HFFc6 (cell line): ENCODE measurements at places on chromosomes 1 and 21.

DNA sequence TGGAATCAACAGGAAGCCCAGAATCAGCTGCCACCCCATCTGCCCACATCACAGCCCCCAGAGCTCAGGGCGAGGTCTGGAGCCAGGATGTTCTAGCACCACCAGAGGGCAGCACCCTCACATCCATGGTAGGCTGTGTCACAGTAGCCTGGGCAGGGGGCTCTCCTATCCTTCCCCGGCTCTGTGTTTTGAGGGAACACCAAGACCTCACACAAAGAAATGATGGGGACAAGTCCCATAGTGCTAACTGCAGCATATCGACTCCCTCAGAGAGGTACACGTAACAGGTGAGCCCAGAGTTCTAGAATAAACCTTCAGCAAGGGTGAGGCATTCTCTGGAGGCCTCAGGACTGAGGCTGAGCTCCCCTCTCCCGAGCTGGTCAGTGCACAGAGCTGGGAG lies 2.3 kb upstream of the KCNC4 start:
- DNase-seq: no peak

- DNase-seq: no peak
These were observed at the start of gene KDF1 for GRCh38 chr1:26959722-26960624. Gene KDF1, minus strand, starts transcription at chr1:26960468. Its CDS starts 8,088 bp downstream, at chr1:26952380.

DNA sequence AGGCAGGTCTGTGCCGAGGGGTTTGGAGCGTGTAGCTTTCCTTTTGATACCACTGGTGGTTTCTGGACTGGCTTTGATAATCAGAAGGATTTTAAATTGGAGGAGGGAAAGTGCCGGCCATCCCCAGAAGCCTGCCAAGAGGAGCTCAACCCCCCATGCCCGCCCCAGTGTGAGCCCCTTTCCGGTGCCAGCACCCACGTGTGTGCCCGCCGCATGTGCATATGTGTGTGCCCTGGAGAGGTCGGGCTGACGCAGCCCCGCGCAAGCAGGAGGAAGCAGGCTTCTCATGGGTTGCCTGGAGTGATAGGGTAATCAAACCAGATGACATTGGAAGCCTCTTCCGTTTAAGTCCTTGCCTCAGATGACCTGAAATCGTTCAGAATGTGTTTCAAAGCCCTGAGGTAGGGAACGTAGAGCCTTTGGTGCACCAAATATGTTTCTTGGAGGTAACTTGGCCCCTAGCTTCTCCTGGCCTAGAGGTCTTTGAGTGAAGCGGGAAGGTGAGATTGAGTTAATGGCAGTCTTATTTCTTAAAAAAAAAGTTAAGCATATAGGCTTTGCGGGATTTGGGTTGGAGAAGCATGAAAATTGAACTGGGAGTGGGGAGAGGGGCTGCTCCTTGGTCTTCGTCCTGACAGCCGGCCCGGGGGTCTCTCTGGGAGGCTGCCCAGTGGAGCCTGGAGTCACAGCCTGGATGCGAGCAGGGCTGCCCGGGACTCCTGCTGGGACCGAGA lies 34.1 kb upstream of the ARHGEF16 start:
- DNase-seq: no peak

DNA sequence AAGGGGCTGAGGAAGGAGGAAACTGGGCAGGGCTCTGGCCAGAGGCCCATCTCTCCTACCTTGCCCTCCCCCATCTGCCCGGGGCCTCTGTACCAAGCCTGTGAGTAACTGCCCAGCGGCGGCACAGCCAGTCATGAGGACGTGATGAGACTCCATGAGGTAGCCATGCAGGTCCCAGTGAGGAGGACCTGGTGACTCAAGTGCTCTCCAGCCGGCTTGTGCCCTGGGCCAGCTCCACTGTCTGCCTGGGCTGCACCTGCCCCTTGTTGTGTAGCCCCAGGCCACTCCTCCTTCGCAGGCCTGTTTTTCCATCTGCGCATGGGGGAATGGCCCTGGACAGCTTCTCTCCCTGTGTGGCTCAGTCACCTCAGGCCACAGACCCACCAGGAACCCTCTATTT lies 42.0 kb upstream of the PADI1 start:
- DNase-seq: no peak

DNA sequence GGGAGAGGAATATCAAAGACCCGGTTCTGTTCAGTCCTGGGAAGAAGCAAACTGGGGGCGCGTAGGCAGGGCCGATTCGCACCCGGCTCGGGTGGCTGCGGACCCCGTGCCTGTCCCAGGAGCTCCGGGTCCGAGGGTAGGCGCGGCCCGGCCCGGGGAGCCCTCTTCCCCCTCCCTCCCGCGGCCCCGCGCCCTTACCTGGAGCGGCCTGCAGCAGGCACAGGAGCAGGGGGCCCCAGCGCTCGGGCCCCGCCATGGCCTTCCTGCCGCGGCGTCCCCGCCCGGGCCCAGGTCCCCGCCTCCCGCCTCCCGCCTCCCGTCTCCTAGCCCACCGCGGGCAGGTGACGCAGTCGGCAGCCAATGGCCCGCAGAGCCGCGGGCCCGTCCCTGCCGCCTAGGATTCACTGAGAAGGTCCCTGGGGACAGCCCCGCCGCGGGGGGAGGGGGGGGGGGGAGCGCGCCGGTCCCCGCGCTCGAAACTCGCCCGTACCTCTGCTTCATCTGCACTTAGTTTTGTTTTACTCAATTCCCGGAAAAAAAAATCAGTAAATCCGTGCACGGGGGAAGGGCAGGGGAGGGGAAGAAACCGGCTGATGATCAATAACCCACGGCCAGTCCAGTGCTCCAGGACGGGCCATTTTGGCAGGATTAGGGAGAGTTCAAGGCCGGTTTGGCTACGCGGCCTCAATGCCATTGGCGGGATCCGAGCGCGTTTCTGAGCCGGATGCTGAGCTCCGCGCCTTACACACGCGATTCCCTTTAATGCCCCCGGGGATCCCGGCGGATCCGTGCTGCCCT lies at the start of gene IFNLR1:
IFNLR1 (minus strand) TSS at position 297 of the 798 bp plus-strand sequence; CDS start at position 256, 41 bp downstream.
- no peak for DNase-seq

GRCh38 chr21:46078978-46079351 lies 18.9 kb upstream of the COL6A2 start:
- no peak for DNase-seq

GRCh38 chr1:28601696-28602095 lies 9.6 kb downstream of the RAB42 start:
- DNase-seq: peak; percentile 92

GRCh38 chr1:198893141-198893540 lies 254.3 kb downstream of the PTPRC start:
- DNase-seq: no peak

- peak; percentile 97 for DNase-seq
These were observed 19.1 kb downstream of the OPTC start for GRCh38 chr1:203512848-203513584.

GRCh38 chr1:226638608-226639007 lies 90.0 kb downstream of the STUM start:
- DNase-seq: no peak

- no peak for DNase-seq
These were observed 433.4 kb upstream of the CAMK1G start for GRCh38 chr1:209150114-209150513.

GRCh38 chr1:180267761-180268555 lies 37.9 kb downstream of the LHX4 start:
- no peak for DNase-seq

- no peak for DNase-seq
These were observed 181.9 kb upstream of the VAMP3 start for GRCh38 chr1:7589080-7589735.

DNA sequence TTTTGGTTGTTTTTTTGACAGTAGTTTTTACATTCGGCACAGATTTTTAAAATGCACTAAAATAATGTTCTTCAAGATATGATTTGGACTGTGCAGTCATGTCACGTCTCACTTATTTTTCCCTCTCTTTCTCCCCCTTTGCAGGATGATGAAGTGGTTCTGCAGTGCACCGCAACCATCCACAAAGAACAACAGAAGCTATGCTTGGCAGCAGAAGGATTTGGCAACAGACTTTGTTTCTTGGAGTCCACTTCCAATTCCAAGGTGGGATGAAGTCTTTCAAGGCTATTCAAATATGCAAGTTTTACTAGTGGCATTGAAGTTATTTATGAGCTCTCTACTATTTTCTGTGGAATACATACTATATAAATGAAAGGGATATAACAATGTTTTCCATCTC lies 228.4 kb downstream of the RYR2 start:
- DNase-seq: no peak

GRCh38 chr1:22861764-22862440 lies 110.8 kb downstream of the LACTBL1 start:
- DNase-seq: peak; percentile 57

DNA sequence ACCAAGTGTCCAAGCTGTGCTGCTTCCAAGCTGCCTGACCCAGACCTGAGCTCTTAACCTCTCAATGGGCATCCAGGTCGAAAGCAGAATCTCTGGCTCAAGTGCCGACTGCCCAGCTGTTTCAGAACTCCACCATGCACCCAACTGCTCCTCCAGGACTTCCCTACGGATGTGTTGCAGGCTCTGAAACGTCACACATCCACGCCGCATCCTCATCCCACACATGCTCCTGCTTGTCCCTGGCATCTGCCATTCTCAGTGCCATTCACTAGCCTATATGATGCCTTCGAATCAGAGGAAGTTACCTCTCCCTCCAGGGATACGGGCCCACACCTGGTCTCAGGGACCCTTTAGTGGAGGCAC lies 11.2 kb downstream of the PDZK1IP1 start:
- no peak for DNase-seq

DNA sequence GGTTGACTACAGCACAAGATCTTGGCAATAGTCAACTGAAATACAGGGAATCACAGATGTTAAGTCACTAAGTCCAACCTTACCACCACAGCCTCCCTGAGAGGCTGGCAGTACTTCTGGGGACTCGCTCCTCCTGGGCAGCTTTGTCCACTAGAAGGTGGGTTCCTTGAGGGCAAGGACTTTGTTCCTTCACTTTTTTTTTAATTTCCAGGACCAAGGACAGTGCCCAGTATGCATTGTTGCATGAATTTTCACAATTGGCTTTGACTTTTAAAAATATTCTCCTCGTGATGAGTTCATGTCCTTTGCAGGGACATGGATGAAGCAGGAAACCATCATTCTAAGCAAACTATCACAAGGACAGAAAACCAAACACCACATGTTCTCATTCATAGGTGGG lies 96.7 kb upstream of the IGSF21 start:
- DNase-seq: no peak

GRCh38 chr1:20474996-20475395 lies 11.0 kb downstream of the CAMK2N1 start:
- DNase-seq: no peak

GRCh38 chr1:42154685-42155084 lies 1.5 kb downstream of the GUCA2B start:
- DNase-seq: no peak

DNA sequence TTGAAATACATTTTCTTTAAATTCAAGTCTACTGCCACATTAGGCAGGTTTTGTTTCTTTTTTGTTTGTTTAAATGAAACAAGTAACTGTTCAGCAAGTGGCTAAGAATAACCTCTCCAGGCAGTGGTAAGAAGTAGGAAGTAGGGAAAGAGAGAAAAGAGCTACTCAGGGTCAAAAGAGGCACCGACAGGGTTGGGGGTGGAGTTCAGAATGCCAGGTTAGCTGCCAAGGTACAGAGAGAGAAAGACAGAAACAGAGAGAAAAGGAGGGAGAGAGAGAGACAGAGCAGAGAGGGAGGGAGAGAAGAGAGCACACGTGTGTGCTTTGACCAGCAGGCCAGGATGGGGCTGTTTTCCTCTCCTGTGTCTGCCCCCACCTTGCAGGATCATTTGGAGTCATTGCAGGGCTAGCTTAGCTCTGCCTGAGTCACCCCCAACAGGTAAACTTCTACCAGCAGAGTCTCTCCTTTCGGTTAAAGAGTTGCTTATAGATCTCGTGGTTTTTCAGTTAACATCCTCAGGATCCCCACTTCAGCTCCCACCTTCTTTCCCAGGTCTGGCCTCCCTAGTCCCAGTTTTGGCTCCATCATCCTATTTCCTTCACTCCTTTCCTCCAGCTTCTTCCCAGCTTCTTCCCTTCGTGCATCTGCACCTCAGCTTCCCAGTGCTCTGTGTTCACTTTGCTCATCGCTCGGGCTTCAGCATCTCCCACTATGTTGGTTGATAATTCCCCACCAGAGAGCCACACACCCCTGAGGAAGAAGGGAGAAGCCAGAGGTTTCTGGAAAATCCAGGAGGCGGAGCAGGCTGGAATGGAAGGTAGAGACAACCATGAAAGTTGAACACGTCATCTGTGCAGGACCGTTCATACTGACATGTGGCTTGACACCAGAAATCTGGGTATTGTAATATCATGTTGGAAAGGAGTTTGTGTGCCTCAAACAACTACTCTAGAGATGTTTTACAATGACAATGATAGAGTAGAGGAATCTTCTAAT lies 21.8 kb upstream of the RAB4A start:
- DNase-seq: no peak

DNA sequence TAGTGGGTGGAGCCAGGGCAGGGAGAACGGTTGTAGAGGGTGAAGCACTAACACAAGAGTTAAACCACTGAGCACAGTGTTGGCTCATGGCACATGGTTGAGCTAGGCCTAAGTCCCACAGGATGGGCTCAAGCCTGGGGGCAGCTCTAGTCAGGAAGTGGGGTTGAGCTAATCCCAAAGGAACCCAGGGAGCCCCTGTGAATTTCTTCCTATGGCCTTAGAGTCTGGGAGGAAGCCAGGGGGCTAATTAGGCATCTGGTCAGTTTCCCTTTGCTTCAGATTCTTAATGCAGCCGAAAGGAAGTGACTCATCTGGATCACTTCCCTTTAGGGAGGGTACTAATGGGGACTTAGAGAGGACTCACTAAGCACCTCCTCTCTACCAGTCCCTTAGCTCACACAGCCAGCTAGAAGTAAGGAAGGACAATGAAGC lies 10.1 kb downstream of the CFAP45 start:
- DNase-seq: peak; percentile 91

DNA sequence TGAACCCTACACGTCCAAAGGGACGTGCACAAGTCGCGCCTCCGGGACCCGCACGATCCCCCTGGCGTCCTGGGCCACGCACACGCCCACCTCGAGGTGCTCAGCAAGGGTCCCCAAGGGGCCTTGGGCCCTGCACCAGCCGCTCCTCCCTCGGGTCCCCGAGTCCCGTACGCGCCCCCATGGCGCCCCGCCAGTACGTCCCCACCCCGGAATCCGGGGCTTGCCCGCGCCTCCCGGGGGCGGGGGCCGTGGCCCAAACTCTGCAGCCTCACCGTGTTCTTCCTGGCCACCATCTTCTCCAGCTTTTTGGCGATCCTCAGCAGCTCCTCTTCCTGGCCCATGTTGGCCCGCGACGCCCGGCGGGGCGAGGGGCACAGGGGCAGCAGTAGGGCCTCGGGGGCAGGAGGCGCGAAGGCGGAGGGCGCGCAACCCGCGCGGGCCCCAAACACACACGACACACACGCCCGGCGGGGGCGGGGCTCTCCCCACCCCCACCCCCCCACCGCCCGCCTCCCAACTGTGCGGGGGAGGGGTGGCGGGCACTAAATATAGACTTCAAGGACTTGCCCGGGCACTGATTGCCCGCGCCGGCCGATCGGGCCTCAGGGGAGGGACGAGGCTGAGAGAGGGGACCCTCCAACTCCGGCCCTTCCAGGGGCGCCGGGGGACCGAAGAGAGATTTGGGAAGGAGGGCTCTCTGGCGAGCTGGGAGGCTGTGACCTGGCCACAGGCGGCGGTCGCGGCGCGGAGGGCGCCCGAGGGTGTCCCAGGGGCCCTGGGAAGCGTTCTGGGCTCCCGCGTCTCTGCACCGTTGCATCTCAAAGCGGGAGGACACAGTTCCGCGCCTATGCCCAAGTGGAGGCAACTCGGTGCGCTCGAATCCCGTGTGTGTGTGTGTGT lies at the start of gene TCEA3:
TCEA3 (minus strand) TSS at position 456 of the 900 bp plus-strand sequence; CDS start at position 341, 115 bp downstream.
- no peak for DNase-seq
